LNCaP clone FGC (cell line): ENCODE measurements at places on chromosomes 16 and 17.
A peak's percentile ranks its signal among the peaks of the same experiment; 100 is the strongest.

DNA sequence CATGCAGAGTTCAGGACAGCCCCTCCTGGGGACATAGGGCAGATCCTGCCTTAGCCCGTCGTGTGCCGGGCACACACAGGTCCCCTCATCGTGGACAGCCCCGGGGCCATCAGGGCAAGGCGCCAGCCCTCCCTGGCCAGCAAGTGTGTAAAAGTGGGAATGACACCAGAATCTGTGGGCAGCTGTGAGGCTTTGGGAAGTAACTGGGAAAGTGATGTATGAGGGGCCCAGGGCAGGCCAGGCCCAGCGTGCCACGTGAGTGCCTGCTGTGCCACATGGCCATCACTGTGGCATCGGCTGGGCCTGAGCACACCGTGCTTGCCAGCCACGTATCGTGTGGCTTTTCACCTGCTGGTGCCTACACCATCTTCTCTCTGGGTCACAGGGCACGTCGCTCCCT, 26.6 kb downstream of the ACSF3 start:
- no peak for DNase-seq

DNA sequence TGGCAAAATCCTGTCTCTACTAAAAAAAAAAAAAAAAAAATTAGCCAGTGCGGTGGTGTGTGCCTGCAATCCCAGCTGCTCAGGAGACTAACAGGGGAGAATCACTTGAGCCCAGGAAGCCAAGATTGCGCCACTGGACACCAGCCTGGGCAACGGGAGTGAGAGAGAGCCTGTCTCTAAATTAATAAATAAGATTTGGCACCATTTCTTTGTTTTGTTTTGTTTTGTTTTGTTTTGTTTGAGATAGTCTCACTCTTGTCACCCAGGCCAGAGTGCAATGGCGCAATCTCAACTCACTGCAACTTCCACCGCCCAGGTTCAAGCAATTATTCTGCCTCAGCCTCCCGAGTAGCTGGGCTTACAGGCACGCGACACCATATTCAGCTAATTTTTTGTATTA, 9.4 kb upstream of the GAST start:
- no peak for DNase-seq

DNA sequence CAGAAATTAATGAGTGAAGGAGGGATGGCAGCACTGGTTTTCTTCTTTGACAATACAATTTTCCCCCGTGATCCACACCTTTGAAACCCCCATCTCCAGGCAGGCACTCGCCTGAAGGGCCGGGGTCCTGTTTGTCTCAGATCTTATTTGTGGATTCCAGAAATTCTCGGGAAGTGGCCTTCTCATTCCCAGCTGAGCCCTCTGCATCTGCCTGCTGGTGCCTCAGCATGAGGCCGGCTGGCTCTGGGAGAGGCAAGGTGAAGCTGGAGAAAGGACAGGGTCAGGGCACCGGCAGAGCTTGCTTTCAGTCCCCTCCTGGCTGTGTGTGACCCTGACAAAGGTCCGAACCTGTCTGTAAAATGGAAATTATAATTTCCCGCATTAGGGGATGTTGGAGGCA, 35.8 kb upstream of the C1QL1 start:
- DNase-seq = no peak

DNA sequence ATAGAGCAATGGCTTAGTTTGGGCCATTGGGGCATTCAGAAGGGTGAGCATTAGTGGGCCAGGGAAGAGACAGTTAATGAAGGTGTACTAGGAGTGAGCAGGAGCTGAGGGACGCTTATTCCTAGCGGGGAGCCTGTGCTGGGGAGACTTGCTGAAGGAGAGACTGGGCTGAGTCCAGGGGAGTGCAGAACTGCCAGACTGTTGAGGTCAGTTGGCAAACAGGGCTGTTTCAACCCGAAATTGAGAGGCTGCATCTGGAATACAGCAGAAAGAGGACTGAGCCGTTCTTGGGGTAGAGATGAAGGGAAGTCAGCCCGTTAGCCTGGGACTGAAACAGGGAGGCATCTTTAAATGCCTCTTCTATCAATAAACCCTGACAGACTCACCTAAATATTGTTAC, 33.2 kb downstream of the MAP2K6 start:
- no peak for DNase-seq

DNA sequence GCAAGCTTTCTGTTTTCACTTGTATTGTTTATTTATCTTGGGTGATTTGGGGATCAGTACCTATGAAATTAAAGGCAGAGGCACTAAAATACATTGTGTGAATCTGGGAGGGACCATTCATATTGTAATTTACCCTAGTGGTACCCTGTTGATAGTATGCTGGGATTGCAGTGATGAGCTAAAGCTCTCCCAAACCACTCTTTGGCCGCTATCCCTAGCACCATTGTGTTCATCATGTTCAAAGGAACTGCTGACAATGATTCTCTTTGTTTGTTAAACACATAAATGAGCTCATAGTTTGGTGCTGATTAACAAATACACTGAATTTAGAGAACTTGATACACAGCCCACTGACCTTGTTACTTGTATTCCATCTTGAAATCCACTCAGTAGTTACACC, 1469.8 kb downstream of the CDH11 start:
- DNase-seq = no peak

DNA sequence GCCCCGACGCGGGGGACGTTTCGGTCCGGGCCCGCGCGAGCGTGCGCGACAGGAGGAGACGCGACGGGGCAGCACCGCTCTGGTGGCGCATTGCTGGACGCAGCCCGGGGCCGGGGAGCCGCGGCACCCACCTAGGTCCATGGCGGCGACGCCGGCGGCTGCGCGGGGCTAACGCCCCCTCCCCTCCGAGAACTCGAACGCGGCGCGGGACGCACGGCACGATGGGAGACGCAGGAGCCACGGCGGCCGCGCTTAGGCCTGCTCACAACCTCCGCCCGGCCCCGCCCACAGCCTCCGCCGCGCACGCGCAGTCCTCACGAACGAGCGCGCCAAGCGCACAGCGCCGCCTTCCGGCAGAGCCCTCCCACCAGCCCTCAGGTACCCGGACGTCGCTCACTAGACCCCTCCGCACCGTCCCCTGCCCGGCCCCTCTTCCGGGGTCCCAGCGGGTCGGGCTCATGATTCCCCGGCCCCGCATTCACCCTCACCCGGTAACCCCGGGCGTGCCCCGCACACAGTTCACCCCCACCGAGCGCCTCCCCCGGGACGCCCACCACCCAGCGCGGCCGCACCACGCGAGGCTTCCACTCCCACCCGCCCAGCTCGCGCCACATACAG, at the start of gene GEMIN4:
Gene GEMIN4 (minus strand): TSS at position 263 of the 618 bp plus-strand sequence. CDS start 122 bp downstream, at position 141.
- peak; percentile 54 for DNase-seq

DNA sequence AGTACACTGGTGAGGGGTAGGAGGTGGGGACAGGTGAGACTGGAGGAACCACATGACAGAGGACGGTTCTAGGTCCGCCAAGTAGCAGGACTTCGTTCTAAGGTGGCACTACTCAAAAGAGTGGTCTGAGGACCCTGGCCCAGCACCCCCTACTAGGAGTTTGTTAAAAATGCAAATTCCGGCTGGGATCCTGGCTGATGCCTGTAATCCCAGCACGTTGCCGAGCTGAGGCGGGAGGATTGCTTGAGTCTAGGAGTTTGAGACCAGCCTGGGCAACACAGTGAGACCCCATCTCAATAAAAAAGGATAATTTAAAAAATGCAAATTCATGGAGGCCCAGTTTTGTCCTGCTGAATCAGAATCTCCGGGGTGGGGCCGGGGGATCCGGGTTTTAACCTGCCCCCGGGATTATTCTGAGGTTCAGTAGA, 59.1 kb downstream of the WSB1 start:
- no peak for DNase-seq

GRCh38 chr17:48492401-48493298, 38.2 kb downstream of the HOXB1 start:
- DNase-seq = no peak

GRCh38 chr16:363110-363765, 7.1 kb downstream of the MRPL28 start:
- no peak for DNase-seq

DNA sequence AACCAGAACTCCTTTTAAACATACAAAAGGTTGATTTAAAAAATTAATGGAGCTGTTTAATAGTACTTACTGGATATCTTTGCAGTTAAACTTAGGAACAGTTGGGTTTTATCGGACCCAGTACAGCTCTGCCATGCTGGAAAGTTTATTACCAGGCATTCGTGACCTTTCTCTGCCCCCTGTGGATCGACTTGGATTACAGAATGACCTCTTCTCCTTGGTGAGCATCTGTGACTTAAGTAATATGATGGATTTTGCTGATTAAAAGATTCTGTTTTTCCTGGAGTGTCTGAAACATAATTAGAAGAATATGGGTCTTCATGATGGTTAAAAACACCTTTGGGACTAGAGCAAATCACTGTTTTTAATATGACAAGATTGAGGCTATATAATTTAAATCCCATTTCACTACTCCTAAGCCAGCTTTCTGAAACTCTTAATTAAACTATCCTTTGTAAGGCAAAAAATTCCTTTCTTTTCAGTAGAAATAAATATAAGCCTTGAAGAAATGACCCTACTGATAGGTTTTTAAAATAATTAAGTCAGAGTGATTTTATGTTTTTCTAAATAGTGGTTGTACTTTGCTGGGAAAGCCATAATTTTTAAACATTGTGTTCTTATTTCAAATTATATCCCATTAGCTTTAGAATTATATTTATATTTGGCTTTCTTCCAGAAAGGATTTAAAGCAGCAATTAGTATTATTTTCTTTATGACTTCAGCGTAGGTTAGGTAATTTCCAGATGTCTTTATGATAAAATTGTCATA, 45.7 kb upstream of the KPNB1 start:
- no peak for DNase-seq

DNA sequence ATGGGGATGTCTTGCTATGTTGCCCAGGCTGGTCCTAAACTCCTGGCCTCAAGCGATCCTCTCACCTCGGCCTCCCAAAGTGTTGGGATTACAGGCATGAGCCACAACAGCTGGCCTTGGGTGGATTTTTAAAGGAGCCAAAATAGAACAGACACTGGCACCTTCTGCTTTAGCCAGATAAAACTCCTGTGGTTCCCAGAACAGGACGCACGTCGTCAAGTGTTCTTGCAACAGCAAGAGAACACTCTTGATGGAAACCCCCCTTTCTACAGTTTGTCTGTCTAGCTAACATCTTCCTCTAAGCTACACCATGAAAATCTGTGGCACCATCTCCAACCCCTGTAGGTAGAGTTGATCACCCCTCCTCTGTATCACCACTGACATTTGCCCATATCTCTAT, 122.6 kb downstream of the NPIPB5 start:
- DNase-seq = no peak

DNA sequence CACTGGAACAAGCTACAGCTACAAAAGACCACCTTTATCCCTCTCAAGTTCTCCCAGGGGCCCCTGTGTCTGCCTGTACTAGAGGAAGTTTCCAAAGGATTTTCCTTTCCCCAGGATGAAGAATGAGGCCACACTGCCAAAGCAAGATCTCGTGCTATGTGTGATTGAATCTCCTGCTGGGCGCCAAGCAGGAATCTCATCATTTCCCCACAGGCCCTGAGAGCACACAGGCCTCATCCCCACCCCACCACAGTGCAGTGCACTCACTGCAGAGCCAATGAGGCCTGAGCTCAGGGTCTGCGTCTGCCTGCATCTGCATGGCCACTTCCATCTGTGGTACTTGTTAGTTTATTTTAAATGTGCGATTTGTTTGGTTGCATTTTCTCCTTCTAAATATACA, 387.4 kb upstream of the ASIC2 start:
- DNase-seq = no peak

DNA sequence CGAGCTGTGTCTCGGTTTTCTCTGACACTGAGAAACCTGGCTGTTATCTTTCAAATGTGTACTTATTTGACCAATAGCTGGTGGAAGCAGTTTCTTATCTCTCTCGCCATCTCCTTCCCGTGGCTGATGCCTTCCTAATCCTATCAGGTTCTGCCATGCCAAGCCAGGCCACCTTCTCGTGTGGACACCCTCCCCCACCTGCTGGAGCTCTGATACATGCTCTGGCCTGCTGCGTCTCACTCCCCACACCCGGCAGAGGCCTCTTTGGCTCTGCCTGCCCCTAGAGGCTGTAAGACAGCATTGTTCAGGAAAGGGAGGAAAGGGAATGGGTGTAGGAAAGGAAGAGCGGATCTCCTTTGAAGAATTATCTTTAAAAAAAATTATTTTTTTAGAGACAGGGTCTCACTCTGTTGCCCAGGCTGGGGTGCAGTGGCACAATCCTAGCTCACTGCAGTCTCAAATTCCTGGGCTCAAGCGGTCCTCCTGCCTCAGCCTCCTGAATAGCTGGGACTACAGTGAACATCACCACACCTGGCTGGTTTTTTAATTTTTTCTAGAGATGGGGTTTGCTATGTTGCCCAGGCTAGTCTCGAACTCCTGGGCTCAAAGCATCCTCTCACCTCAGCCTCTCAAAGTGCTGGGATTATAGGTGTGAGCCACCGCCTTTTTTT, 7.5 kb upstream of the ARMC5 start:
- DNase-seq = peak; percentile 93

DNA sequence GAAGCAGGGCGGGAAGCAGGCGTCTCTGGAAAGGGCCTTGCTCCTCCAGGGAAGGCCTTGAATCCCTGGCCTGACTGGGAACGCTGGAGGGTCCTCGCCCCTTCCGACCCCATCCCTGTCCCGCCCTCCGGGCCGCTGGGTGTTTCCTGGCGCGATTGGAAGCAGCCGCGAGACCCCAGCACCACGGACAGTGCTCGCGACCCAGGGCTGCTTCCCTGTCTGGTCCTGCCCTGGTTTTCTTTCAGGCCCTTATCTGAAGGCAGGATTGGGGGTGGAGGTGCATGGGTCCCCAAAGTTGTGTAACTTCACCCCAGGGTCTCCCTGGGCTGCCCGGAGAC, 2.1 kb downstream of the MGAT5B start:
- DNase-seq = no peak

DNA sequence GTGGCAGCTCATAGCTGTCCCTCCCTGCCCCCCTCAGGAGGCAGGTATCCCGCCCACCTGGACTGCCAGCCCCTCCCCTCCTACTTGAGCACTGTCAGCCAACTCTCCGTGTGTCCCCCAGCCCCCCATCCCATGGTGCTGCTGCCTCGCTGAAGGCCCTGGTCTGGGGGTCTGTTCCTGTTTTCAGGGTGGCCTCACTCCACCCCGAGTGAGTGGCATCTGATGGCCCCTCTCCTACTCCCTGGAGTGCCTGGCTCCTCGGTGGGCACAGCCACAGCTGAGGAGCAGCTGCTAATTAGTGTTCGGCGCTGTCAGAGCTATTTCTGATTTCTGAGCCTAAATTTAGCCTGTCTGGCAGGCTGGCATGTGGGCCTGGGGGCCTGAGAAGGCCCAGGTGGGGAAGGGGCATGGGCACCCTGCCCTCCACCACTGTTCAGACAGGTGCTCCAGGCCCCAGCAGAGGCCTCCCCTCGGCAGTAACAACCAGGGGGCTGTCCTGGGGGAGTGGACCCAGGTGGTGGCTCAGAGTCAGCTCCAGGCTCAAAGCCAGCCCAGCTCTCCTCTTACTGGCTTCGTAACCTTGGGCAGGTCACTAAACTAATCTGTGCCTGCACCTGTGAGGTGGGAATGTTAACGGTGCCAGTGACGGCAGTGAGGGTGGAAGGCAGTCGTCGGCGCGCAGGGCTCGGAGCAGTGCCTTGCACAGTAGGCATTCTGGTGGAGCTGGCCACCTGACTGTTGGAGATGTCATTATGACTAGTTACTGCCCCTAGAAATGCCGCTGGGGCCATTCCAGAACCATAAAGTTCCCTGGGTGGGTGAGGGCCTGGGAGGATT, 6.5 kb downstream of the FMNL1 start:
- no peak for DNase-seq
